MG63 (cell line): ENCODE measurements at places on chromosomes 13 and 19.
A peak's percentile ranks its signal among the peaks of the same experiment; 100 is the strongest.

DNA sequence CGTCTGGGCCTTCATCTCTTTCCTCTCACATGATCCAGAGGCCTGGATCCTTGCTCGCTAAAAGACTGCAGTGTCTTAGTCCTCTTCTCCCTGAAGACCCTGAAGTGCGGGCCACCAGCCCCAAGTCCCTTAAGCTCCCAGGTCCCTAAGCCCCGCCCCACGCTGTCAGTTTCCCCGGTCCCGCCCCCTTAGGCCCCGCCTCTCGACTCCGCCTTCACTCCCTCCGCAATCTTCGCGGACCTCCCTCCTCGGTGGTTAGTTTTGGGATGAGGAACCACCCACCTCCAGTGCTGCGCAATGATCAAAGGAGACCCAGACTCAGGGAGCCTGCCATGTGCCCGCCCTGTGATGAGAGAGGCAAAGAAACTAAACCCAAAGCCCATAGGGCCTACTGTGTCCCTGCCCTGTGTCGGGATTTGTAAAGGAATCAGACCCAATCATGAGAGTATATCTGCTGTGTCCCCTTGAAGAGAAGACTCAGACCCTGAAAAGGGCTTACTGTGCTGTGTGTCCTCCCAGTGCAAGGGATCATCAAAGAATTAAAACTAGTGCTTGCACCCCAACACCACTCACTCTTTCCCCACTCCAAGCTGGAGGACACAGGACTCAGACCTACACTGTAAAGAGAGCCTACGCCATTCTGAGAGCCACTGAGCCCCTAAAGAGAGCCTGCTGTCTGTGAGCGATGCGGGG is 3.0 kb upstream of the COX6B1 start:
- peak; percentile 64 for DNase-seq

GRCh38 chr13:111395511-111396393 is 75.3 kb downstream of the TEX29 start:
- DNase-seq: no peak

DNA sequence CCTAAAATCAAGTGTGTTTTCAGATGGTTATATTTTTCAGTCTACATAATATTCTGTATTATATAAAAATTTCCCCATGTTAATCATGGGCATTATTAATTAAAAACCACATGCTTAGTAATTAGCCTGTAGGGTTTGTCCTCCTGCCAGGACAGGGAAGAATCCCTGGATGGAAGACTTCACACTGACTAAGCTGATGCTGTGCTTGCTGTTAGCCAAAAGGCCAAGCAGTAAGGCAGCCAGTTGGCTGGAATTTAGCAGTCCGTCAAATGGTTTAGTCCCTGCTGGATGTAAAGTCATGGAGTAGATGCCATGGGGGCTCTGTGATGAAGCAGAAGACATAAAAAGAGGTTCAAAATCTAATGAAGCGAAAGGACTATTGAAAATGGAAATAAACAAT is 168.0 kb upstream of the OBI1 start:
- DNase-seq: no peak

DNA sequence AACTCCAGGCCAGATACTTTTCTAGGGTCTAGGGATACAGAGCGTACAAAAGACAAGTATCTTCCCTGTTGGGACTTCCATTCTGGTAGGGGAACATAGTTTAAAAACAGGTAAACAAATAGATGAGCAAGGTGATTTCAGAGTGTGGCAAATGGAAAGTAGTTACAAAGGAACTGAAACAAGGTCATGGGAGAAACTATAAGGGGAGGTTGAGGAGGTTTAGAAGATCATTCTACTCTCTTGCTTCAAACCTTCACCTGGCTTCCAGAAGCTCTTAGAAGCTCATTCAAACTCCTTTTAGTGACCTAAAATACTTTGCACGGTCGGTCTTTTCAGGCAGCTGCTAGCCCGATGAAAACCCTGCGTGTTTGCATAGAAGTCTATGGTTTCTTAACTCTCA is 9.1 kb downstream of the FFAR2 start:
- DNase-seq: no peak

DNA sequence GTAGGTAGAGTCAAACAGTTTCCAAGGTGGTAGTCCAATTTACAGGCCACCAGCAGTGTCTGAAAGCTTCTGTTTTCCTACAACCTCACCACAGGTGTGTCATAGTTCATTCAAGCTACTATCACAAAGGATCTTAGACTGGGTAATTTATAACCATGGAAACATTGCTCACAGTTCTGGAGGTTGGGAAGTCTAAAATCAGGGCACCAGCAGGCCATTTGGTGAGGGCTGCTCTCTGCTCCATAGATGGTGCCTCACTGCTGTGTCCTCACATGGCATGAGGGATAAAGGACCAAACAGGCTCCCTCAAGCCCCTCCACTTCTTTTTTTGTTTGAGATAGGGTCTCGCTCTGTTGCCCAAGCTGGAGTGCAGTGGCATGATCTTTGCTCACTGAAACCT is 60.6 kb downstream of the ING1 start:
- no peak for DNase-seq

GRCh38 chr13:50235604-50236342 is 220.5 kb downstream of the KCNRG start:
- no peak for DNase-seq

DNA sequence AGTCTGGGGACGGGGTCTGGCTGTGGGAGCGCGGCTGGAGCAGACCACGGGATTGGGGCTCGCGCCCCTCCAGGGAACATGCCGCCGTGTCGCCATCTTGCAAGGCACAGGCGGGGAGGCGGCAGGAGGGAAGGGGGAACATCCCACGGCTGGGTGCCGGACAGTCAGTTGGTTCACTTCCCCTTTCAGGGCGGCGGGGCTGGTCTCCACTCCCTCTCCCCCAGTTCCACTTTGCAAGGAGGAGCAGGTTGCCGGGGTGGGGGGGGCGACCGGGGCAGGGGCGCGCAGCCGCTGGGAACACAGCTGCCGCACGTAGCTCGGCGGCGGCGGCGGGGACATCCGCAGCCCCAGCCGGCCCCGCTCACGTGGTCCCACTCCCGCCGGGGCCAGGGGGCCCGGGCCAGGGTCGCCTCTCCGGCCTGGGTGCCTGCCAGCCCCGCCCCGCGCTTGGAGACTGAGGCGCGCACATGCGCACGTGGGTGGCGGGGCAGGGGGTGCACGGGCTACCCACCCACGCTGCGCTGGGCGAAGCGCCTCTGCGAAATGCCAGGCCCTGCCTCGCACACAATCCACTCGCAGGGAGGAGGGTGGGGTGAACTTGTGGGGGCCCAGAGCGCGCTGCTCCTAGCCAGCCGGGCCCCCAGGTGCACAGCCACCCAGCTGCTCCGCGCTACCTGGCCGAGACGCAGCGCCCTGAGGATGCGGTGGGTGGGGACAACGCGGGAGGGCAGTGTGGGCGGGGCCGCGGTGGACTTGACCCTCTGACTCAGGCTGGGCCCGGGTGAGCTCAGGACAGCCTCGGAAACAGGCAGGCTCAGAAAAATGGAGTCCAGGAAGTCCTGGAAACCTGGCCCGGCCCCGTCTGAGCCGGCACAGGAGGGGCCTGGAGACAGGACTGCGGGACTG is 6.4 kb downstream of the KLF16 start:
- DNase-seq: no peak

- DNase-seq: no peak
Measured at GRCh38 chr13:95496485-95496884, 56.0 kb upstream of the CLDN10 start.

DNA sequence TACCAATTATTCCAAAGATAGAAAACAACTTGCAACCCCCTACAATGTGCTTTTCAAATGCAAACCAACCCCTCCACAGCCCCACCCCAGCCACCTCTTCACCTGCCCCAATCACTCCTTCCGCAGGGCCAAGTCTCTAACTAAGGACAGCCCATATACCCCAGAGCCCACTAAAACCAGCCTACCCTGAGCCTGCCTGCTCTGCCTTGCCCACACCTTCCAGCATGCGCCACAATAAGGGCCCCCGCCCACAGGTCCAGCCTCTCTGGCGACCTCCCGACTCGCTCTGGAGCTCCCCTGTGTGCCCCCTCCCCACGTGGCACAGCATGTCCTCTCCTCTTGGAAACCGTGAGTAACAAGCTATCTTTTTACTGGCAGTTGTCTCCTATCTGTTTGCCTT is 42.8 kb upstream of the MEDAG start:
- DNase-seq: no peak

GRCh38 chr13:33392794-33393405 is 107.3 kb upstream of the STARD13 start:
- DNase-seq: no peak

- DNase-seq: peak; percentile 86
Measured at GRCh38 chr19:17553256-17553655, 2.2 kb upstream of the COLGALT1 start.

GRCh38 chr13:111511805-111512504 is 191.5 kb downstream of the TEX29 start:
- no peak for DNase-seq

GRCh38 chr19:34664870-34665269 is 12.1 kb downstream of the SCGB2B2 start:
- no peak for DNase-seq

- DNase-seq: no peak
Measured at GRCh38 chr19:16467581-16467980, 4.2 kb downstream of the EPS15L1 start.

DNA sequence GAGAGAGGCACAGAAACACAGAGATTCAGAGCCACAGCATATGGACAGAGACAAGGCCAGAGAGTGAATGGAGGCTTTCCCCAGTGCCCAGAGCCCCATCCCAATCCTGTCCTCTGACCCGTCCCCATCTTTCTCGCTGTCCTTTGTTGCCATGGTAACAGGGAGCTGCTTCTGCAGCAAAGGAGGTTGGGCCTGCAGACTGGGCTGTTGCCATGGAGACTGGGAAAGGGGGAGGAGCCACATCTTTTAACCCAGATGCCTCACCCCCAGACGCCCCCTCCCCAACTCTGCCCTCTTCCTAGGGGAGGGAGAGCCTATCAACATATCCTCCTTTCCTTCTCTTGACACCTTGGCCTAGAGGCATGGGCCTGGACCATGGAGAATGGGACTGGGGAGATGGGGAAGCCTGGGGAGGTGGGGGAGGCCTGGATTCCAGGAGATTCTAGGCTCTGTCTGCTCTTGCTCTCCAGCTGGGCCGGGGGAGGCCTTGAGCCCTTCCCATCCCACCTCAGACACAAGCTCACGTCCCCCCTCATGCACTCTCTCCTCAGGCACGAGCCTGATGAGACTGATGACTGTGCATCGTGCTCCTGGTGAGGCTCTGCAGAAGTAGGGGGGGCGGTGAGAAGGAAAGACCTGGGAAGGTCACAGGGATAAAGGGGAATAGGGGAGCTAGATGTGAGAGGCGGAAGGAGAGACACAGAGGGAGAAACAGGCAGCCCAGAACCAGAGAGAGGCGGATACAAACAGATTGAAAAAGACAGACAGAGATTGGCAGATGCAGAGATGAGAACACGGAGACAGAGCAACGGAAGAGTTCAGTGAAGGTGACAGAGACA is 2.1 kb upstream of the ATP1A3 start:
- no peak for DNase-seq

DNA sequence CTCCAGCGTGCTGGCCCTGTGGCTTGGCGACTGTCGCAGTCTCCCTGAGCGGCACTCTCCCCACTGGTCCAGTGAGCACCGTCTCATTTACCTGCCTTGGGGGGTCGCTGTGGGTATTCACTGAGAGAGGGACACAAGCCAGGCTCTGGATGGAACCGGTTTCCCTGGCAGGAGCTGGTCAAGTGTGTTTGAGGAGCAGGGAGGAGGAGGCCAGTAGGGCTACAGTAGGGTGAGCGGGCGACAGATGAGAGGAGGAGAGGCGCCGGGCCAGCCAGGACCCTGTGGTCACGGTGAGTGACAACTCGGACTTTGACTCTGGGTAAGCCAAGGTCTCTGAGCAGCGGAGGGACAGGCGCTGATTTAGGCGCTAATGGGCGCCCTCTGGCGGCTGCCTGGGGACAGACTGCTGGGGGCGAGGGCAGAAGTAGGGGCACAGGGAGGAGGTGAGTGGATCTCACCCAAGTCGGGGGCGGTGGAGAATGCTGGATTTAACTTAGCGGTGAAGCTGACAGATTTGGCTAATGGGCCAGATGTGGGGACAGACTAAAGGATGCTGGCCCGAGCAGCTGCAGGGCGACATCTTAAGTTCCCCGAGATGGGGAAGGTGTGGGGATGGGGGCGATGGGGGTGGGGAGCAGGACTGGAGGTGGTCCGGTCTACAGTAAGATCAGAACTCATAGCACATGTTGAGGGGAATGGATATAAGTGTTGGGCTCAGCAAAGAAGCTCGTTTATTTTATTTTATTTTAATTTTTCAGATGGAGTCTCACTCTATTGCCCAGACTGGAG is 4.7 kb upstream of the PRMT1 start:
- DNase-seq: peak; percentile 72

GRCh38 chr19:39684267-39684666 is 20.0 kb upstream of the LGALS14 start:
- DNase-seq: no peak

DNA sequence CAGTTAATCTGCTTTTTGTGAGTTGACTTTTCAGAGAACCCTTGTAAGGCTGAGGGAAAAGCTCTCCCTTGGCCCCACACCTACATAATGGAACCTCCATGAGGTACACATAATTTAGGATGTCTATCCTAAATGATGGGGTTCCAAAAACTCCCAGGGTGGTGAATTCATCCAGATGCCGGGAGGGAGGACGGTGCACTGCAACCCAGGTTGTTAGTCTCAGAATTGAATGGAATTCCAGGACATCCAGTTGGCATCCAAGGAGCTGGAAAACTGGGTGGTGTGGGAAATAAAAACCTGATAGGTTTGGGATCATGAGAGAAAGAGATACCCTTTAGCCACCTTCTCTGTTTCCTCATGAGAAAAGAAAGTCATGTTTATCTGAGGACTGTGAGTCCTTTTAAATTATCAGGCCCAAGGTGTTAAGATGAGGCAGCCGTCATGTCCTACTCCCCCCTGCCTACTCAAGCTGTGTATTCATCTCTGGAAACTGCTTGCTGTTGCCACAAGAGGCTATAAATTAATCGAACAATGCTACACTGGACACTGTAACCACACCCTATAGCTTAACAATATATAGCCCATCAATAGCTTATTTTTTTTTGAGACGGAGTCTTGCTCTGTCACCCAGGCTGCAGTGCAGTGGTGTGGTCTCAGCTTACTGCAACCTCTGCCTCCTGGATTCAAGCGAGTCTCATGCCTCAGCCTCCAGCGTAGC is 49.5 kb downstream of the C13orf46 start:
- no peak for DNase-seq

GRCh38 chr13:24127116-24127631 is 33.3 kb upstream of the SPATA13 start:
- no peak for DNase-seq

GRCh38 chr19:10503002-10503789 is at the start of gene KEAP1:
Gene KEAP1, minus strand, starts transcription at chr19:10503356. Its CDS starts 3,323 bp downstream, at chr19:10500033.
- peak; percentile 75 for DNase-seq

GRCh38 chr13:33787051-33787591 is 30.8 kb upstream of the RFC3 start:
- peak; percentile 50 for DNase-seq
